Eye (tissue), 1 donor: ENCODE measurements at places on chromosomes 3 and 15.

GRCh38 chr3:20511863-20512505 lies 326.0 kb upstream of the SGO1 start:
- peak; percentile 65 for DNase-seq

DNA sequence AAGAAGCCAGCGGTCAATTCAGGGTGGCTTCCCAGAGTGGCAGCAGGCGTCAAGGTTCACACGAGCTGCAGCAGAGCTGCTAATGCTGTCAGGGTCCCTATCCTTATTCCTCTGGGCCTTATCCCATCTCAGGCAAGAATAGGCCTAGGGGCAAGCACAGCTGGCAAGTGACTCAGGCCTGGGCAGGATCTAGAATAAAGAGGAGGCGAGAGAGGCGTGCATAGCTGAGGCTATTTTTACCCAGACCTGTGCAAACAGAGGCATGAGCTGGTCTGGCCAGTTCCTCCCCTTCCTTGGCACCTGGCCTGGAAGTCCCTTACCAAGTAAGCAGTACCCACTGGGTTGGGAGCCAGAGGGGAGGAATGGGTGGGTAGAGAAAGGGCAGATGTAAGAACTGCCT lies 12.2 kb upstream of the VIPR1 start:
- no peak for DNase-seq

- DNase-seq = no peak
Measured at GRCh38 chr3:120344349-120344748, 4.8 kb downstream of the LRRC58 start.

DNA sequence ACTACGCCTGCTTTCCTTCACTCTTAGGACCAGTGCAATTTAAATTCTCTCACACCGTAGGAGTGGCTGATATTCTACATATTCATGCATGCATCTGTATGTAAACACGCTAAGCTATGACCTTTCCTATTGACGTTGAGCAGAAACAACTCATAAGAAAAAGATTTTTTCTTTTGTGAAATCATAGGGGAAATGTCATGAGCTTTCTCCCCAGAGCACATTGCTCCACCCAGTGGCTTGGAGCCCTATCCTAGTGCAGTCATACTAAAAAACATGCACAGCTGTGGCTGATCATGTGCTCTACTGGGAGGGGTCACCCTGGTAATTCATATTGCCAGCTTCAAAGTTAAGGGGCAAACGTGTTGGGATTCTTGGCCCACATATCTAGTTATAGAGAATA lies 1.8 kb upstream of the MESD start:
- no peak for DNase-seq

DNA sequence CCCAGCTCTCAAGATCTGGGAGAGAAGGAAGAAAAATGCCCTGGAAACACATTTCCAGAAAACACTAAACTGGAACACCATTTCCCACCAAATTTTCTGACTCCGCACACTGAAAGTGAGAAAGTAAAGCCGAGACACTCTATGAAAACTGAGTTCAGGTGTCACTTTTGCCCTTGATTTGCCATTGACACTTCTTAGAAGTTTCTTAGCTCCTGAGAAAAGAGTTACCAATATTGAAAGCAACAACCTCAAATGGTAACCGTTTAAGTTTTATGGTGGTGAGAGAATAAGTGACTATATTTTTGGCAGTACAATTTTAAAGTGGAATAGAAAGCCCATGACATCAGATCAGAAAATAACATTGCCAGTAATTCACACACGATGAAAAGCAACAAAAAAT lies 39.0 kb downstream of the CD86 start:
- DNase-seq = no peak

- DNase-seq = no peak
Measured at GRCh38 chr3:60461267-60461666, 790.0 kb downstream of the FHIT start.

DNA sequence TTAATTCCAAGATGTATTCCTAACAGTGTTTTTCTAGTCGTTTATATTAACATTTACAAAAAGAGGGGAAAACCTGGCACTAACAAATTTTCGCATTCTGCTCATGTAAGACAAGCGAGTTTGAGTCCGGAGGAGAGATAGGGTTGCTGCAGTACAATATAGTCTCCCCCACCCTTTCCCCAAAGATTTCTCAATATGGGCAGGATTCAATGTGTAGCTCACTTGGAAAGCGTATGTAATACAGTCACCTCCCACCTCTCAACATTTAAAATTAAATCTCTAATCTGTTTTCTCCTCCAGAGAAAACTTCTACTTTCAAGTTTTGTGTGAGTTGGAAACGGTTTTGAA lies 57.9 kb downstream of the CMSS1 start:
- DNase-seq = no peak

- no peak for DNase-seq
Measured at GRCh38 chr3:18745472-18745871, 320.3 kb upstream of the SATB1 start.

- DNase-seq = no peak
Measured at GRCh38 chr3:181568248-181568647, 143.5 kb upstream of the SOX2 start.

- DNase-seq = no peak
Measured at GRCh38 chr3:168398371-168399025, 302.8 kb upstream of the GOLIM4 start.

DNA sequence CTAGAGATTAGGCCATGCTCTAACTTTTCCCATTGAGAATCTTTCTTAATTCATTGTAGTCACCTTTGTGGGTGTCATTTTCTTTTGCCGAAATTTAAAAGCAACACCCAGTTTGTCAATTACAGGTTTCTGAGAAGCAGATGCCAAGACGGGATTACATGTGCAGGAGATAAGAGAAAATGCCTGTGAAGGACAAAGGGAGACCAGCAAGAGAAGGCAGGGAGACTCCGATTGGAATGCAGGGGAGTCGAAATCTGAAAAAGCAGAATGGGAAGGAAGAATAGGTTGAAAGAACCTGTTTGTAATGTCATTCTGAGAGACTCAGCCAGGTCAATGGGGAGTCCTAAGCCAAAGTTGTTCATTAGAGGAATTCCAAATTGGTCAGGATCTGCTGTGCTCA lies 3.6 kb upstream of the DPH6 start:
- DNase-seq = no peak

GRCh38 chr3:116285781-116286421 lies 159.4 kb downstream of the LSAMP start:
- DNase-seq = no peak

GRCh38 chr3:172098698-172099494 lies 59.5 kb downstream of the FNDC3B start:
- DNase-seq = no peak

GRCh38 chr3:67916353-67916752 lies 261.9 kb upstream of the SUCLG2 start:
- DNase-seq = no peak

GRCh38 chr3:129587566-129588210 lies 18.8 kb downstream of the PLXND1 start:
- no peak for DNase-seq

GRCh38 chr3:14487821-14488220 lies 52.3 kb downstream of the GRIP2 start:
- no peak for DNase-seq

- DNase-seq = no peak
Measured at GRCh38 chr15:83105440-83105839, 2.0 kb upstream of the TM6SF1 start.
